ENCODE measurements at places on chromosomes 6 and 20. TPM values are rescaled to one million over a fixed set of nuclear protein-coding genes. Genes with fewer than 3 reads are reported as not detected.

Gene CNBD2
- 2.8 TPM for total RNA-seq

Gene ENPP1
- 68.5 TPM for total RNA-seq

Gene FBXO30
- 19.8 TPM for total RNA-seq

Gene MYLK4
- 0.97 TPM for total RNA-seq

Gene RSPO3
- 19.3 TPM for total RNA-seq

Gene RAB32
- total RNA-seq, result 123 TPM

Gene MAPK14
- total RNA-seq, result 95.6 TPM

Gene PTP4A1
- 43.9 TPM for total RNA-seq

Gene CD40
- total RNA-seq, result 1.2 TPM

Gene IYD
- total RNA-seq, result under 0.01 TPM

Gene MAP7
- total RNA-seq, result 1.4 TPM

Gene HLA-DOA
- total RNA-seq, result 0.11 TPM

Gene SEC23B
- total RNA-seq, result 39.7 TPM

Gene SSTR4
- total RNA-seq, result not detected

Gene HLA-A
- total RNA-seq, result 322 TPM

Gene MAFB
- total RNA-seq, result 32.9 TPM

Gene PLAGL2
- total RNA-seq, result 2.6 TPM

Gene CFAP206
- 1.2 TPM for total RNA-seq

Gene DST
- total RNA-seq, result 818 TPM

Gene MCHR2
- not detected for total RNA-seq

Gene CITED2
- total RNA-seq, result 336 TPM

Gene TRIM26
- 33.8 TPM for total RNA-seq

Gene KCNG1
- total RNA-seq, result 1.1 TPM

Gene KIAA1755
- 2.0 TPM for total RNA-seq

Gene SPEF1
- 0.22 TPM for total RNA-seq
